ENCODE measurements at places on chromosomes 4 and X.
A peak's percentile ranks its signal among the peaks of the same experiment; 100 is the strongest.

DNA sequence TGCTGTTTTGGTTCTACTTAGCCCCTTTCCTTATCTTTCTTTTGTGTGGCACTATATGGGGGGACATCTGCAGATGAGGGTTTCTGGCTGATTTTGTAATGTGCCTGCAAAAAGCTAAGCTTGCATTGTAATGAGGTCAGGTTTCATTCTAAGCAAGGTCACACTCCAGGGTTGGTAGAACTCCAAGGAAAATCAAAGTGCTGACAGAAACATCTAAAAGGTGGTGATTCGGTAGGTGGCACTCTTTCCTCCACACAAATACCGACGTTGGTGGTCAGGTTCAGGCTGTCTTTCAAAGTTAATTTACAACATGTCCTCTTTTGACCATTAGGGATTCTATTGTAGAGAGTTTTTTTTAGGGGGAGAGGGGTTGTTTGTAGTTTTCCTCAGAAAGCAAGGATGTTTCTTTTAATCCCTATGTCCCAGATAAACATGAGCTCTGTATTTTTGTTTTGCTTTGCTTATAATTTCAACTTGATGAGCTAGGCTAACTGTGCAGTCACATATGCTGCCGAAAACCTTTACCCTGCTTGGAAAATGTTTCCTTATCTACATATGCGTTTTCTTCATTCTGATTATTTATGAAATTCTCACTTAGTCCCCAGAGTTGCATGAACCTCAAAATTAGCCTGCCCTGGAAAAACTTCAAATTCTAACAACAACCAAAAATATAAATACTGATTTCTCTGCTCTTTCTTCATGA is 434.2 kb downstream of the PPARGC1A start:
- DNase-seq = no peak

GRCh38 chrX:74449322-74449936 is 28.1 kb downstream of the SLC16A2 start:
- no peak for DNase-seq

DNA sequence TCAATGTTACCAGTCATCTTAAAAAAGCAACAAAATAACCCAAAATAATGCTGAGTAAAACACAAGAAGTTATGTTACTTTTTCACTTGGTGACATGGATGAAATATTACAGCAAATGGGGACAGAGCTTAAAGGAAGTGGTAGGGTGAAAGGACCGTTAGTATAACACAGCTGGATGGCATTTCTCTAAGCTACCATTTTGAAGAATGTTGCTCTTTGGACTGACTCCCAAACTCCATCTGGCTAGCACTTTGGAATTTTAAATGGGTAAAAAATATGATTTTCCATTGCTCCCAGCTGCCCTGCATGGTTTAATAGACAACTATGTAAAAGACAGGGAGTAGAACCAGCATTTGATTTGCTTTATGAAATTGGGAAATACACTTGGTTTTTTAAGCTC is 27.6 kb downstream of the CLCN5 start:
- peak; percentile 34 for DNase-seq

- DNase-seq = no peak
Measured at GRCh38 chrX:129659861-129660260, 5.1 kb upstream of the APLN start.

GRCh38 chr4:163693211-163693610 is 198.7 kb downstream of the TMA16 start:
- DNase-seq = no peak

GRCh38 chr4:117814277-117815246 is 219.7 kb upstream of the NDST3 start:
- DNase-seq = no peak

DNA sequence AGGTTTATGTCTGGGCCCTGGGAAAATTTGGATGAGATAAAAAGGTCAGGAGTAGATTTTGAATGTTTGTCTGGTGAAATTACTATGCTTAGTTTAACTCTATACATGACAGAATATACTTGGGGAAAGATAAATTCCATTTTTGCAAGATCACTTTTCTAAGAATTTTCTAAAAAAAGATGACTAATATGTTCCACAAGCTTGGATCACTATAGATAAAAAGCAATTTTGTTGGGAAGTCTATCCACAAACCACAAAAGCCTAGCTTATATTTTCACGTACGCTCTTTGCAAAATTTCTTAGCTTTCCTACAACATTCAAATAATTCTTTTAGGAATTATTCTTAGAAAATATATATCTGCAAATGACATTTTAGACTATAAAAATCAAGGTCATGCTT is 20.6 kb upstream of the COQ2 start:
- no peak for DNase-seq

GRCh38 chr4:139633195-139633594 is 32.4 kb upstream of the MGST2 start:
- no peak for DNase-seq

GRCh38 chrX:66018585-66019309 is 21.1 kb downstream of the VSIG4 start:
- DNase-seq = no peak

- DNase-seq = no peak
Measured at GRCh38 chrX:31178064-31178768, 106.4 kb upstream of the FTHL17 start.

- no peak for DNase-seq
Measured at GRCh38 chrX:146581981-146582712, 227.4 kb upstream of the CXorf51B start.

DNA sequence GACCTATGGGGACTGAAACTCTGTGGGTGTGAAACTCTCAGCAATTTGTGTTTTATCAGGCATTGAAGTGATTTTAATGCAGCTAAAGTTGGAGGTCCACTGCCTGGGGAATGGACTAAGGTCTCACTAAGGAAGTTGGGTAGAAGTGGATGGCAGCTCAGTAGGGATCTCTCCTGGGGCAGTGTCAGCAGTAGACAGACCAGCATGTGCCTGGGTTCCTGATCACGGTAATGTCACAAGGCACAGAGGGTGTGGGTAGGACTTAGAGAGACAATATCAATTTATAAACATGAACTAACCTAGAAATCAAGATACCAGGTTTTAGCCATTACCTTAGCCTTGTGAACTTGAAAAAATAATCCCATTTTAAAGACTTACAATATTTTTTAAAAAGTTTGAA is 380.3 kb upstream of the LCORL start:
- no peak for DNase-seq

- no peak for DNase-seq
Measured at GRCh38 chr4:26368685-26369084, 47.9 kb downstream of the RBPJ start.

DNA sequence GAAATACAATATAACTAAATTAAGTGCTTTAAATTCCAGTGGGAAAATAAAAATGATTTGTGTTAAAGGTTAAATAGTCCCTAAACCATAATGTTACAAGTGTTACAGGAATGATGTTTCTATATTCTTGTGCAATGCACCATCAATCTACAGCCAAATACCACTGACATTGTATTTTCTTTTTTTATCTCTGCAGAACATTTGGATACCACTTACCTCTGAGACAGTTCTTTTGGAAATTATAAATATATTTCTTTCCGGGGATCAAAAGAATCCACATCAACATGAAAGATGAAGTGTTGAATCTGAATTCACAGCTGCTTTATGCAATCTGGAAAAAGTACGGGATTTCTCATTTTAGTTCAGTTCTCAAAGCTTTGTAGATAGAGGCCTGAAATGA is 518.3 kb upstream of the AGA start:
- DNase-seq = no peak

DNA sequence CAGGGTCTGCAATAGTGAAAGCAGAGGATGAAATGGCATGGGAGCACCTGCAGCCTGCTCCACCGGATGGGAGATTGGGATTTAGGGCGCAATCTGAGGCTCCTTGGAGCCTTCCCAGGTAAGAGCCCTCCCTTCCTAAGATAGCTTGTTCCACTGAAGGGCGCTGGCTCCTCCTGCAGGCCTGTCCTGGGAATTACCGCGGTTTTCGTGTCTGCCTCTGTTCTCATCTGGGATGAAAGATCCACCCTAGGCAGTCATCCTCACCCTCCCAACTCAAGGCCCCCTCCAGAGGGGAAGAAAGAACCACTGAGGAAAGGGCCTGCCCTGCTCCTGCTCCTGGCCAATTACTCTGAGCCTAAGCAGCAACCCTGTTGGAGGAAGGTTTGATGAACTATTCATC is 547.5 kb downstream of the SMARCA1 start:
- DNase-seq = peak; percentile 8

GRCh38 chr4:71538528-71538927 is 199.7 kb downstream of the SLC4A4 start:
- DNase-seq = no peak

DNA sequence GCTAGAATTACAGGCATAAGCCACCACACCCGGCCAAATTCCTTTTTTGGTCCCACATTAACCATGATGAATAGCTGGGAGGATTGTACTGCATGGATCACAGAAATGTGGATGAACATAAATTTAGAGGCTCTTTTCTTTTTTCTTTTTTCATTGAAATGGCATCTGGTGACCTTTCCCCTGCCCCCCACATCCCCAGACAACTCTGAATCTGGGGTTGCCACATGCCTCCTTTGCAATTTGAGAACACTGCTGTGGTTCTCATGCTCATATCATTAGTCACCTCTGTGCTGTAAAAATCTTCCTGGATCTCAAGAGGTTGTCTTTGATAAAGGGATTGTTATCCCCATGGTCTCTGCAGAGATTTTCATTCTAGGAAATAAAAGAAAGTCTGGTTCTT is 22.8 kb upstream of the FMR1NB start:
- DNase-seq = no peak

- no peak for DNase-seq
Measured at GRCh38 chr4:73459048-73459421, 22.5 kb upstream of the AFM start.

GRCh38 chr4:175906384-175906783 is 94.3 kb upstream of the GPM6A start:
- DNase-seq = no peak

DNA sequence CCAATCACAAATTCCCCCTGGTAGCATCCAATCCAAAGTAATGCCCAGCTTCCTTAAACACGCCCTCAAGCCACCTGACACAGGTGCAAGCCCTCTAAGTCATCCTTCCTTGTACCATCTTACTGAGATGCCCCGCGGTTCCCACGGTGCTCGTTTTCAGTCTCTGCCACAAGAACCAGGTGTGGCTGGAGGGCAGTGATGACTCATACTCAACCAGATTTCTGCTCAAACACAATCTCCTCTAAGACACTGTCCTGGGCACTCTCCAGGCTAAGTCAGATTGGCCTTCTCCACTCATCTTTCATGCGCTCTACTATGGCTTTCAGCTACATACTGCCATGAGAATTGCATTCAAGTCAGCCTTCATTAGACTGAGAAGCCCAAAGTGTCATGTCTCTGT is 3.5 kb downstream of the SH3KBP1 start:
- DNase-seq = no peak

Measured in NCI-H1694 treated with DMSO at 0.1 percent for 48 hours (cell line).